ENCODE measurements at places on chromosomes 5 and 9.

- peak; percentile 28 for DNase-seq
These were observed 11.3 kb downstream of the TMEM250 start for GRCh38 chr9:136107155-136107952.

GRCh38 chr5:83899326-83899970, 178.8 kb upstream of the HAPLN1 start:
- DNase-seq, result no peak

DNA sequence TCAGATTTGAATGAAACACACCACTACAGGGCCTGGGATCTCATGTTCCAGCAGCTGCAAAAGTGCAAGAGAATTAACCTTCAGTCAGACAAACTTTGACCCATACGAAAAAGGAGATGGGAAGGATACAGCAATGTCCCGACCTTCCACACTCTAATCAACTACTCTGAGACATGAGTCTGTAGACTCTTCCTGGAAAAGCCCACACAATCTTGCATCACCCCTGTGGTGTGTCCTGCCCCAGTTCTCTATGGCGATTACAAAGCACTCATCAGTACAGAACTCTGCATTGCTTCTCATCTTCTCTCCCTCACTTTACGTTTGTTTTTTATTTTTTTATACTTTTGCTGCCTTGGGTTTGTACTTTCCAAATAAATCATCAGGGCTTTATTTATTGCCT, 241.0 kb upstream of the KIF2A start:
- no peak for DNase-seq

- no peak for DNase-seq
These were observed 7.0 kb upstream of the UGT3A2 start for GRCh38 chr5:36073595-36074216.

- no peak for DNase-seq
These were observed 139.6 kb downstream of the GABRB2 start for GRCh38 chr5:161406880-161407279.

GRCh38 chr5:108074626-108075025, 307.3 kb downstream of the FBXL17 start:
- no peak for DNase-seq

DNA sequence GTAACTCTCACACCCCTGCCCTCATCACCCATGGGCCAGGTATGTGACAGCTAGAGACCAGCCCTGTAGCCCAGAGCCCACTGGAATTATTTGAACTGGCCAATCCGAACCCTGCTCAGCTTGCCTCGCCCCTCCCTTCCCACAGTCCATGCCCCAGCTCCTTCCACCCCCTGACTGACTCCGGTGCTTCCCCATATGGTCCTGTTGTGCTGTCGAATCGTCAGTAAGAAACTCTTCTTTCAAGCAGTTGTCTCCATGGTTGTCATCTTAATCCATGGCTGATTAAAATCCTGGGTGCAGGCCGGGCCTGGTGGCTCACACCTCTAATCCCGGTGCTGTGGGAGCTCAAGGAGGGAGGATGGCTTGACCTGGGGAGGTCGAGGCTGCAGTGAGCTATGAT, 118.5 kb downstream of the COL23A1 start:
- no peak for DNase-seq

- no peak for DNase-seq
These were observed 113.3 kb upstream of the CAST start for GRCh38 chr5:96548905-96549304.

DNA sequence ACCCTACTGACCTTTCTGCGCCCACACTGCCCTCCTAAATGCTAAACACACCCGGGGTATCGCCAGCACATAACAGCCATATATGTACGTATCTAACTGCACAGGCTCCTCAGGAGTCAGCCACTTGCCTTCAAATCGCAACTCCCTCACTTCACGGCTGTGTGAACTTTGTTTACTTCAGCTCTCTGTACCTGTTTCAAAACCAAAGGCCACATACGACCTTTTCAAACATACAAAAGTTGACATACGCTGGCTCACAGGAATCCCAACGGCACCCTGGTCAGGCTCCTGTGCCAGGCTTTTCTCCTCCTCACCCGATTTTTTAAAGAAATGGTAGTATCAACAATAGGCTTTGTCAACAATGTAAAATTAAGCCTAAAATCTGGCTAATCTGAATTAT, 39.0 kb upstream of the ZNF622 start:
- DNase-seq, result no peak

DNA sequence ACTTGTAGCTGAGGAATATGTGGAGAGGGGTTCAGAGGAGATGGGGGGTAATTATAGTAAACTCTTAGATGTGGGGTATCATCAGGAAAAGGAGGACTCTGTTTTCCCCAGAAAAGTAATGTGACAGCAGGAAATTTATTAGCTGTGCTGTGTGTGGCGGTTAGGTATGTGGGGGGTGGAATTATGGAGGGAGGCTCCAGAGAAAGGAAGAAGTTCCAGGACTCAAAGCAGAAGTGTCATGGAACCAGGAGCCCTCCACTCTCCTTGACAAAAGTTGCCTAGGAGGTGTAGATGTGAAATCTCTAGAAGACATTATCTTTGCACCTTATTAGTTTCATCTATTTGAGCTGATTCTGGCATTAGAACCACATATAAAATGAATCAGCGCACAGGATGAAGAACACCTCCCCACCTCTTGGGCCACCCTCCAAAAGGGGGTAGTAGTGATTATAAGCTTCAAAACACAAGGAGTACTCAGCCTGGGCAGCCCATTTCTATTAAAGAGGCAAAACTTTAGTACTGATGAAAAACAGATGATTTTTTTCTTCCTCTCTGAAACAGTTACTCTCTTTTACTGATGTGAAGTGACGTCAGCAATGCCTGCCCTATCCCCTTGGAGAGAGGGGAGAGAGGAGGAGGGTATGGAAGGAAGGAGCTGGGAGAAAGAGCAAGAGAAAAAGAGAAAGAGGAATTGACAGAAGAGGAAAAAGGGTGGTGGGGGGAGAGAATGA, 18.2 kb downstream of the NR2F1 start:
- no peak for DNase-seq

DNA sequence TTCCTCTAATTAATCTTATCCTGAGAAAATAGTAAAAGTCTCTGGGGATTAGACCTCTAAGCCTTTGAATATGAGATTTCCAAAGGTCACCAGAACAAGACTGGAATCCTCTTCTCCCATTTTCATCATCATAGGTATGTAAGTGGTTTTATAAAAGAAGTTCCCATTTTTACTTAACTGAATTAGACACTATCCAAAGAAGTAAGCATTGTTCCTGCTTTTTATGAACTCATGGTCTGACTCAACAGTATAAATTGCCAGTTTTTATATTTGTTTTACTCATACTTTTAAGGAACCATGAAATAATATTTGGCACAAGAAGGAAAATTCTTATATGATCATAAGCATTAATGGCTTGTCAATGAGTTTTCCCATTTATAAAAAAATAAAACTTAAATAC, 167.1 kb upstream of the ADRA1B start:
- no peak for DNase-seq

GRCh38 chr9:132730054-132731033, 60.1 kb downstream of the GTF3C4 start:
- DNase-seq, result no peak

DNA sequence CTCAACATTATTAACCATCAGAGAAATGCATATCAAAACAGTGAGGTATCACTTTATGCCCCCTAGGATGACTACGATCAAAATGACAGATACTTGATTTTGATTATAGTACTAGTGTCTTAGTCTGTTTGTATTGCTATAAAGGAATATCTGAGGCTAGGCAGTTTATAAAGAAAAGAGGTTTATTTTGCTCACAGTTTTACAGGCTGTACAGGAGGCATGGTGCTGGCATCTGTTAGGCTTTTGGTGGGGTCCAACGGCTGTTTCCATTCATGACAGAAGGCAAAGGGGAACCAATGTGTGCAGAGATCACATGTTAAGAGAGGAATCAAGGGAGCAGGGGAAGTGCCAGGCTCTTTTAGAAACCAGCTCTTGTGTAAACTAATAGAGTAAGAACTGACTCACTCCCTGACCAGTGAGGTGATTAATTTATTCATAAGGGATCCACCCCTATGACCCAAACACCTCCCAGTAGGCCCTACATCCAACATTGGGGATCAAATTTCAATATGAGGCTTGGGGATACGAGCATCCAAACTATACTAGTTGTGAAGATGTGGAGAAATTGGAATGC, 16.0 kb upstream of the AFF4 start:
- no peak for DNase-seq

DNA sequence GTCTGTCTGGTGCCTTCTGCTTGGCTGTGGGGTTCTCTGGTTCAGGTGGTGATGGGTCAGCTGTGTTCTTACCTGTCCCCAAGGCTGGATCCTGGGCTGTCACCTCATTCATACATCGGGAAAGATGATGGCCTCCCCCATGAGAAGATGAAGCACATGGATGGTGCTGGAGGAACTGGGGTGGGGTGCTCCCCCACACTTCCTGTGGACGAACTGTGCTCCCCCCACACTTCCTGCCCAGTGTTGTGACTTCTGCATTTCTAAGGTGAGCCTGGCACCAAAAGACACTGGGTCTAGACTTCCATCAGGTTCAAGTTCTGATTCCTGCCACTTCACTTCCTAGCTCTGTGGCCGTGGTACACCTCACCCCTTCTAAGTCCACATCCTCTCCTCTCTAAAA, 4.3 kb upstream of the SURF6 start:
- no peak for DNase-seq

GRCh38 chr5:39274398-39275085, 55.2 kb upstream of the FYB1 start:
- no peak for DNase-seq

DNA sequence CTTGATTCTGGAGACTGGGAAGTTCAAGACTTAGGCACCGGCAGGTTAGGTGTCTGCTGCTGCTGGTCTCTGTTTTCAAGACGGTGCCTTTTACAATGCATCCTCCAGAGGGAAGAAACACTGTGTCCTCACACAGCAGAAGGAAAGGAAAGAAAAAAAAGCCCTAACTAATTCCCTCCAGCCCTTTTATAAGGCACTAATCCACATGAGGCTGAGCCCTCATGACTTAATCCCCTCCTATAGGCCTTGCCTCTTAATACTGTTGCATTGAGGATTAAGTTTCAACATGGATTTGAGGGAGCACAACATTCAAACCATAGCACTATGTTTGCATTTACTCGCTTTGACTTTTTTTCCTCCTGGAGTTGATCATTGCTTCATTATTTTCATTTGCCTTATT, 585.9 kb downstream of the TLR4 start:
- DNase-seq, result no peak

DNA sequence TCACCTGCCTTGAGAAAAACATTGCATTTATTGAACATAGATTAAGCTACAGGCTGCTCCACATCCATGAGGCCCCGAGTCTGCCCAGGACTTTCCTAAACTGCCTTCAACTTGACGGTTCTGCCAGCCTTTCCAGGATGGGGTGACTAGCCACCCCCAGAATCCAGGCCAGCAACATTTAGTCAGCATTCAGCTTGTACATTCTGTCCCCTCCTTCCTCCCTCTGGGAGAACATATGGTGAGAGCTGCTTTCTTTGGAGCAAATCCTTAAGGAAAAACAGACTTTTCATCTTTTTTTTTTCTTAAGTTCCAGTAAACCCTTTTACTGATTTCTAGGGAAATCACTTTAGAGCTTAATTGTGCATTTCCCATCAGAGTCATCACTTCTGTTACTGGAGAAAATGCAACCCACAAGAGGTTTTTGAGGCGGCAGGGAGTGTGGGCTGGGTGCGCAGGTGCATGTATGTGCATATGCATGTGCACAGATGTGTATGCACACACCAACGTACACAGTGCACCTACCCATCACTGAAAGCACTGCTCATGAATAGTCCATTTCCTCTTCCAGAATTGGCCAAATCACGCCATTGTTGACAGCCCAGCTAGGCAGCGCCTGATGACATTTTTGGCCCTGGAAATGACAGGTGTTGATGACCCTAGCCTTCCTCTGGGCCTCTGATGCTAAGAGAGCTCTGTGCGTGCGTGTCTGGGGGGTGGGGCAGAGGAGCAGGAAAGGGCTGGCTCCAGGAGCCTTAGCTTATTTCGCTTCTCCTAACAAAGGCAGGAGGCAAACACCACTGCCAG, 145.6 kb downstream of the HSD17B3 start:
- no peak for DNase-seq

DNA sequence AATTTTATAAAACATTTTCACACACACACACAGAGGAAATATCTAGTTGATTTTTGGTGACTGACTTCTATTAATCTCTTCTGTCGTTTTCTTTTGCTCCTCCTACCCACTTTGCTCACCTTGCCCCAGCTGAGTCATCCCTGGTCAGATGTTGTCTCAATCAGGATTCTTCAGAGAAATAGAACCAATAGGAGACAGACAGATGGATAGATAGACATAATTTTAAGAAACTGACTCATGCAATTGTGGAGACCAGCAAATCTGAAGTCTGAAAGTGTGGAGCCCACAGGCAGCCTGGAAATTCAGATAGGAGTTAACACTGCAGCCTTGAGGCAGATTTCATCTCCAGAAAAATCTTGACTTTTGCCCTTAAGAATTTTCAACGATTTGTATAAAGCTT, 37.0 kb upstream of the PIK3R1 start:
- DNase-seq, result peak; percentile 10

DNA sequence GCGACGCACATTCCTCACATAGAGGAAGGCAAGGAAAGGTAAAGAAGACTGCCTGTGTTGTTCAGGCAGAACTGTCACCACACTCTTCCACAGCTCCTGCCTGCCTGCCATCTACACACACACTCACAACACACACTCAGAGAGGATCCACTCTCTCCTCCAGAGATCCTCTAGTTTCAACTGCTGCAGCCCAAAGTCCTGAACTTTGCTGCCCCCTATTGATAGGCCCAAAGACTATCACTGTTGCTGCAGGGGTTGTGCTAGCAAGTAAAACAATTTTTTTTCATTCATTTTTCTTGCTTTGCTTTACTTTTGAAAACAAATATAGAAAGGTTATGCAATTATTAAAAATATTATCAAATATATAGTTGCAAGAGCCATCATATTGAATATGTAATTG, 5.9 kb upstream of the CFAP90 start:
- peak; percentile 22 for DNase-seq

- DNase-seq, result no peak
These were observed 9.4 kb upstream of the REEP5 start for GRCh38 chr5:112931473-112931872.

GRCh38 chr5:58066076-58066475, 393.8 kb downstream of the PLK2 start:
- no peak for DNase-seq

DNA sequence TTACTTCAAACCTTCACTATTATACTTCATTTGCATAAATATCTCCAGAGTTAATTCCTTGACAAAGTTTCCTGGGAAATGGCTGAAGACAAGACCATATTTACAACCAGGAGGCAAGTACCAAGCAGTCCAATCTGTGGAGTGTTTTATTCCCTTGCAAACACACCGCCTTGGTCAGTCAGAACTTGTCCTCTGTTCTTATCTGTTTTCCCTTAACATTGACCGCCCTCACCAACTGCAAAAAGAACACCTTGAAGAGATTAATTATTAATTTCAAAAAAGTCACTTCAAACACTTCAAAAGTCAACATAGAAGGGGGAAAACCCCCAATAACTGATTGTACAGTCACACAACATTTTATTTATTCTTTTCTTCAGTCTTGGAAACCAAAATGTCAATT, 269.0 kb upstream of the RGMB start:
- no peak for DNase-seq

DNA sequence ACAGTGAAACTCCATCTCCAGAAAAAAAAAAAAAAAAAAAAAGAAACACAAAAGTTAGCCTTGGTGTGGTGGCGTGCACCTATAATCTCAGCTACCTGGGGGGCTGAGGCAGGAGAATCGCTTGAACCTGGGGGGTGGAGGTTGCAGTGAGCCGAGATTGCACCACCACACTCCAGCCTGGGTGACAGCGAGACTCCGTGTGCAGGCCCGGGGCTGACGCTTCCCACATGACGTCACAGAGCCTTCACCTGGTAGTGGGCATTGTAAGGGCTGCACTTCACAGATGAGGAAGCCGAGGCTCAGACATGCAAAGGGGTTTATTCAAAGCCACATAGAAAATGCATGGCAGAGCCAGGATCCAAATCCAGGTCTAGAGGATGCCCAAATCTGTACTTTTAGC, 114.2 kb downstream of the GAPVD1 start:
- no peak for DNase-seq

Measured in activated naive CD4-positive, alpha-beta T cell treated with Interleukin-2 at 50 U/mL for 16 hours (primary cell).